WTC11 (cell line): ENCODE measurements at places on chromosomes 7 and 10. TPM values are rescaled to one million over a fixed set of nuclear protein-coding genes. Genes with fewer than 3 reads are reported as not detected.

Gene ZNF212
- 19.7 to 23.0 TPM (median 21.7 TPM) in 3 replicates for total RNA-seq

Gene MBL2
- not detected in 3 replicates for total RNA-seq

Gene ZNHIT1
- 61.9 to 63.9 TPM (median 62.8 TPM) in 3 replicates for total RNA-seq

DNA sequence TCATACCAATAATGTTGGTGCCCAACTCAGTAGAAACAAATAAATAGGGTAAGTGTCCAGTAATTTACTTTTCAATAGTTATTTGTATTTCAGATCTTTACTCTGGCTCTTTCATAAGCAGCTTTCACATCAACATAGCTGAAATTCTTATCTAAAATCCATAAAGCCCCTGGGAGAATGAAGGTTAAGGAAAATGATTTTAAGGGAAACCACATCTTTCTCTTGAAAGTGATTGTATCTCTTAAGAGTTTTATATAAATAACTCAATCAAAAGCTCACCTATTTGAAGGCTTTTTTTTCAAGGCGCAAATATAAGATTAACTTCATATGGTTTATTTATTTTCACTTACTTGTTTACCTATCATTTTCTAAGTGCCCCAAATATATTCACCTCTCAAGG lies 324.4 kb downstream of the HGF start:
- H3K27ac ChIP-seq = no peak overlapping the region
- H3K4me3 ChIP-seq = no peak overlapping the region
- no peak for DNase-seq
- no peaks in the 10 kb centered on the region for H3K27me3 ChIP-seq
- H3K4me1 ChIP-seq = no peaks in the 10 kb centered on the region

DNA sequence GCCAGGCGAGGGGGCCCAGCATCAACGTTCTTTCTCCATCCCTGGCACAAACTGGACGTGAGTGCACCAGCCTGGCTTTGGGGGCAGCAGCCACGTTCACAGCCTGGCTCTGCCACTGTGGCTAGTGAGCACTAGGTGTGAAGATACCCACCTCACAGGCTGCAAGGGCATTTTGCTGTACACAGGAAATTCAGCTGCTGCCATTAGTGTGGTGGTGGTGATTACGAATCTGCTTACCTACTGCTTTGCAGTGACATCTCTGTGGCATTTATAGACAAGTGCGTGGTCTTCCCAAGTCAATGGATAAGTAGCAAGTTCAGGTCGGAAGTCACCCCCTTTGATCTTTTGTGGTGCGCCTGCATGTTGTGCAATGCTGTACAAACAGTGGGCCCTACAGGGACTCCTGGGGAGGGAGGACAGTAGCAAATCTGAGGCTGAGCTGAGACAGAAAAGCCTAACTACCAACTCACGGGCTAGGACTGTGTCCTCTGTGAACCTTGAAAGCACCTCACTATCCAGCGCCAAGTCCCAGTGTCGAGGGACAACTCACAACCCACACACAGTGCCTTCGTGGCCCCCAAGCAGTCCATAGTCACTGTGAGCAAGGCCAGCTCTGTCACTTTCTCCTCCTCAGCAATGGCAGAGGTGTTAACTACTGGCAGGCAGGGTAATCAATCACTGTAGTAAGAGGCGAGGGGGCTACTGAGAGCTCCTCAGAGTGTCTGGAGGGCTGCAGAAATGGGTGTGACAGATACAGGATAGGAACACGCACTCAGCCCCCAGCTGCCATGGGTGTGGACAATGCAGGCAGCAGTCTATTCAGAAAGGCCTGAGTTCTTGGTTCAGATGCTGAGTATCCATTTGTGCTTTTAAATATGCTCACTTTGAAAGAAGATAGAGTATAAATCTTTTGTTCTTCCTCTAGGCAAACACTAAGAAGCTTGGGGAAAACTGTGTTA lies 17.0 kb upstream of the MMP21 start:
- H3K36me3 ChIP-seq = peaks cover 20% of the 10 kb centered on the region
- no peaks in the 10 kb centered on the region for H3K27me3 ChIP-seq
- DNase-seq = no peak
- H3K27ac ChIP-seq = no peak overlapping the region

- no peaks in the 10 kb centered on the region for H3K36me3 ChIP-seq
- no peak for DNase-seq
- H3K4me3 ChIP-seq = no peak overlapping the region
- H3K4me1 ChIP-seq = peaks cover 34% of the 10 kb centered on the region
- no peak overlapping the region for H3K27ac ChIP-seq
Observed at GRCh38 chr7:6252748-6253147, 19.7 kb downstream of the CYTH3 start.

- peaks cover 1% of the 10 kb centered on the region for H3K27me3 ChIP-seq
- no peak overlapping the region for H3K4me3 ChIP-seq
- no peak overlapping the region for H3K27ac ChIP-seq
- peaks cover 4% of the 10 kb centered on the region for H3K36me3 ChIP-seq
- H3K4me1 ChIP-seq = no peaks in the 10 kb centered on the region
Observed at GRCh38 chr7:158517072-158517471, 70.6 kb downstream of the PTPRN2 start.

GRCh38 chr10:53166325-53166724 lies 393.7 kb upstream of the MBL2 start:
- no peak overlapping the region for H3K4me3 ChIP-seq
- DNase-seq = no peak
- H3K4me1 ChIP-seq = no peaks in the 10 kb centered on the region
- H3K27me3 ChIP-seq = no peaks in the 10 kb centered on the region
- no peaks in the 10 kb centered on the region for H3K36me3 ChIP-seq
- no peak overlapping the region for H3K27ac ChIP-seq

- H3K36me3 ChIP-seq = no peaks in the 10 kb centered on the region
- H3K27me3 ChIP-seq = no peaks in the 10 kb centered on the region
- peaks cover 7% of the 10 kb centered on the region; the same call in 1 of the 2 replicates for H3K4me1 ChIP-seq
- no peak for DNase-seq
- no peak overlapping the region for H3K4me3 ChIP-seq
Observed at GRCh38 chr7:156842740-156843140, 50.2 kb downstream of the LMBR1 start.

- H3K4me3 ChIP-seq = no peak overlapping the region
- H3K4me1 ChIP-seq = peaks cover 83% of the 10 kb centered on the region
- no peaks in the 10 kb centered on the region for H3K27me3 ChIP-seq
Observed at GRCh38 chr10:122173337-122173736, 97.8 kb upstream of the BTBD16 start.

GRCh38 chr7:19336836-19337383 lies 191.7 kb upstream of the FERD3L start:
- H3K27ac ChIP-seq = no peak overlapping the region
- no peak for DNase-seq
- H3K27me3 ChIP-seq = no peaks in the 10 kb centered on the region

DNA sequence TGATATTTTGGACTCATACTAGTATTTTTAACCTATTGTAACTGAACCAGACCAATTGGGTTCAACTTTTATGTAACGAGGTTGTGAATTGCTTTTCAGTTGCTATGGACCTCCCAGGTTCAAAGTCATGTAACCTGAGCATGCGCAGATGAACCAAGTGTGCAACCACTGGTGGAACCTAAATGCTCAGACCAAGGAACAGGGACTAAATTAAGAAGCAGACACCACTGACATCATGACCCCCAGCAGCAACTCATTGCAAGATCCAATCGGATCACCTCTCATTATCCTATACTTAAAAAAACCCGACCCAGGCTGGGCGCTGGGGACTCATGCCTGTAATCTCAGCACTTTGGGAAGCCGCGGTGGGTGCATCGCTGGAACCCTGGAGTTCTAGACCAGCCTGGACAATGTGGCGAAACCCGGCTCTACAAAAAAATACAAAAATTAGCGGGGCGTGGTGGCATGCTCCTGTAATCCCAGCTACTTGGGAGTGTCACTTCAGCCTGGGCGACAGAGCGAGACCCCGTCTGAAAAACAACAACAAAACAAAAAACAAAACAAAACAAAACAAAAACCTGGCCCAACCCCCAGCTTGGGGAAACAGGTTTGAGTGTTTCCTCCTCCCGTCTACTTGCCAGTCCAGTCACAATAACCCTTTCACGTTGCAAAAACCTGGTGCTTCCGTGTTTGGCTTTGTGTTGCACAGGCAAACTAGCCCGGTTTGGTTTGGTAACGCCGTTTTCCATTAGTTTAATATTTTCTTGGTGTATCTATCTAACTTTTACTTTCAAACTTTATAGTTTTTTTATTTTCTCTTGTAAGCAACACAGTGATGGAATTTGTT lies 11.3 kb upstream of the ZNF518A start:
- no peak for DNase-seq
- no peak overlapping the region for H3K4me3 ChIP-seq
- H3K36me3 ChIP-seq = no peaks in the 10 kb centered on the region
- H3K27me3 ChIP-seq = no peaks in the 10 kb centered on the region

GRCh38 chr10:11150879-11151415 lies 133.3 kb downstream of the CELF2 start:
- H3K27me3 ChIP-seq = no peaks in the 10 kb centered on the region
- H3K4me3 ChIP-seq = no peak overlapping the region
- no peaks in the 10 kb centered on the region for H3K36me3 ChIP-seq
- H3K27ac ChIP-seq = no peak overlapping the region

DNA sequence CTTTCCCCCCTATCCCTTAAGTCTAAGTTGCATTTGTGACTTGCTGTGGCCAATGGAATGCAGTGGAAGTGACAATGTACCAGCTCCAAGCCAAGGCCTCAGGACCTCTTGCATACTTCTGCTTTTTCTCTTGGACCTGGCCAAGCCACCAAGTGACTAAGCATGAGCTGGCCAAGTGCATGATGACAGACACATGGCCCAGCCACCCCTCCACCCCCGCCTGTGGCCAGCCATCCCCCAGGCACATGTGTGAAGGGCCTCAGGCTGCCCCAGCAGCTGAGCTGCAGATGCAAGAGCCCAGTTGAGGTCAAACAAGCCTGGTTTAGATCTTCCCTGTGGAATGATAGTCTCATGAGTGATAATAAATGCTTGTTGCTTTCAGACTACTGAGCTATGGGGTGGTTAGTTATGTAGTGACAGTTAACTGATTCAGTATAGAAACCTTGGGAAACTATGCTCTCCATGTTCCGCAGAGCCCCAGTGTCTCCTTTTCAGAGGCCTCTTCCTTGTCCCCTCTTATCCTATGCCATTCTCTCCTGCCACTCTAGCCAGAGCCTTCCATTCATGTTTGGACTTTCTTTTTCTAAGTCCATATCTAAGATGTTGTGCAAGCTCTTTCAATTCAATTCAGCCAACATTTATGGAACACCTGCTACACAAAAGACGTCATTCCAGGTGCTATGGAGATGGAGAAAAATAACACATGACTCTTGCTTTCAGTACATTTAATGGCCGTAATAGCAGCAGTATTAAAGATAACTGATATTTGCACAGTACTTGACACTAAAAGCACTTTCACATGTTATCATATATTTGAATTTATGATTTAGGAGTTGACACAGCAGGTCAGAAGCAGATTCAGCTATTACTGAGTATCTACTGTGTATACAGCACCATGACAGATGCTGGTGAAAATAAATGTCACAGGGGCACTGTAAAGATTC lies 55.5 kb upstream of the LOXL4 start:
- peaks cover 7% of the 10 kb centered on the region for H3K4me1 ChIP-seq
- H3K36me3 ChIP-seq = no peaks in the 10 kb centered on the region
- no peak overlapping the region for H3K27ac ChIP-seq
- no peaks in the 10 kb centered on the region for H3K27me3 ChIP-seq

DNA sequence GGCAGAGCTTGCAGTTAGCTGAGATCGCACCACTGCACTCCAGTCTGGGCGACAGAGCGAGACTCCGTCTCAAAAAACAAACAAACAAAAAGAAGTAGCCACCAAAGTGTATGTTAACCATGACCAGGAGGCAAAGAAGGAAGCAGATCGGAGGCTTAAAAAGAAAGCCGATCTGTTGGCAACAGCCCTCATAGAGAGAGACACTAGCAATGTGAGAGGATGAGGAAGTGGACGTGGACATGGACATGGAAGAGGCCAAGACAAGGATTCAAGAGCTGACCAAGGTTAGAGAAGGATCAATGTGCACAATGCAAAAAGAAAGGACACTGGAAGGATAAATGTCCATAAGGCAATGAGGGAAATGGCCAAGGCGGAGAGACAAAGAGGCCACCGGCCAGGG lies 14.9 kb upstream of the ADCK2 start:
- peaks cover 12% of the 10 kb centered on the region for H3K4me1 ChIP-seq
- no peaks in the 10 kb centered on the region for H3K27me3 ChIP-seq
- DNase-seq = no peak
